ENCODE measurements at places on chromosomes 7 and 10.

DNA sequence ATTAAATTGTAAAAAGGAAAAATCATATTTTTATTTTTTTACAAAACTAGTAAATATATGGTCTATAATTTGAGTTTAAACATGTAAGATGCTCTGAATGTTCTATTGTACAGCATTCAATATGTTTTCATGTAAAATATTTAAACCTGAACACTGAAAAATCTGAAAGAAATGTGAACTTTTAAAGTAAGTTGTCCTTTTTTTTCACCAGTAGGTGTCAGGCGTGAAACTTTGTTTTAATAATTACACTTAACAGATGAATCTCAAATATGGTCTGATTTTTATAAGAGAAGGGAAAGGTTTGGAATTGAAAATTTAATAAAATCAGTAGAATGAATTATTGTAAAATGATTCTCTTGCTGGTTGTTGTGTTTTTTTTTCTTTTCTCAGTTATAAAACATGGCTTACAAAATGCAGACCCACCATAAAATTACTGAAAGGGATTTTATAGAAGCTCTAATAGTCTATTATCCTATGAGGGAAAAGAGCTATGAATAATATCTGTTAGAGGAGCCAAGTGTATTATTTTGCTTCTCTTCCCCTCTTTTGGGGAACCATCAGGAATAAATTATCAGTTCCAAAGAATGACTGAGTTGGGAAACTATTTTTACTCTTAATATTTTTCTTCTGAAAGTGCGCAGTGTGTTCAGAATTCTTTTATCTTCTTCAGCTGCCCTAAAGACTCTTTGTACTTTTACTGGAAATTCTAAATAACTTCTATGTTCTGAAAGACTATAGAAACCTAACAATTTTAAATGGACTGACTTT is 217.7 kb upstream of the FZD1 start:
- DNase-seq: no peak

DNA sequence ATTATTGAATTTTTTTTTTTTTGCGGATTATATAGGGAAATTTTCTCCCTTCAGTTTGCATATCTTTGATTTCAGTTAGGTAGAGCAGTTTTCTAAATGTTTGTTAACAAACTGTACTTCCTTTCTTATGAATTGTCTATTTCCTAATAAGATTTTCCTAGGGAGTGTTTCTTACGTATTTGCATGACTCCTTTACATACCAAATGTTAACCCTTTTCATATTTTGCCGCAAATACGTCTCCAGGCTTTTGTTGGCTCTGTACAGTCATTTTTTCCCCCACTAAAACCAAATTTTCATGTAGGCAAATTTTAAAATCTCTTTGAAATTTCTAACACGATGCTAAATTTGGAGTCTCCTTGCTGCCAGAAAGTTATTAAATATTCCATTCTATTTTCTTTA is 1.9 kb upstream of the FRAT2 start:
- DNase-seq: no peak

- DNase-seq: no peak
These were observed at the start of gene HMX3 for GRCh38 chr10:123135415-123136141. Gene HMX3, plus strand, starts transcription at chr10:123135970. Its CDS starts 81 bp downstream, at chr10:123136051.

DNA sequence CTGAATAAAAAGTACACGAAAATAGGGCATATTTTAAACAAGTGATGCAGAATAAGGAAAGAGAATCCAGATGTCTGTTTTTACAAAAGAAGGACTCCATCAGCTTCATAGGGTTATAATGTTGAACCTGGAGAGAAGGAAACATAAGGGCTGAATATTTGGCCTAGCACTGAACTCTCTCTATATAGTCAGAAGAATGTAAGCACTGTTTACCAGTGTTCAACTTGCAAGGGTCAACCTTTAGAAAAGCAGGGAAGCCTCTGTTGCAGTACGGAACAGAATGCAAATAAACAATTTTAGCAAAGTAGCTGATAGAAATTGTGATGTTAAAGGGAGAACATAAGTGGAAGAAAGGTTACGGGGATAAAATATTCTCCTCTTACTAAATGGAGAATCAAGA is 16.2 kb downstream of the CDK6 start:
- no peak for DNase-seq

- DNase-seq: no peak
These were observed 24.0 kb upstream of the RBM33 start for GRCh38 chr7:155620497-155620896.

GRCh38 chr10:118403967-118404366 is 61.8 kb upstream of the FAM204A start:
- DNase-seq: no peak

- no peak for DNase-seq
These were observed 337.4 kb downstream of the PRPF18 start for GRCh38 chr10:13924040-13924725.

DNA sequence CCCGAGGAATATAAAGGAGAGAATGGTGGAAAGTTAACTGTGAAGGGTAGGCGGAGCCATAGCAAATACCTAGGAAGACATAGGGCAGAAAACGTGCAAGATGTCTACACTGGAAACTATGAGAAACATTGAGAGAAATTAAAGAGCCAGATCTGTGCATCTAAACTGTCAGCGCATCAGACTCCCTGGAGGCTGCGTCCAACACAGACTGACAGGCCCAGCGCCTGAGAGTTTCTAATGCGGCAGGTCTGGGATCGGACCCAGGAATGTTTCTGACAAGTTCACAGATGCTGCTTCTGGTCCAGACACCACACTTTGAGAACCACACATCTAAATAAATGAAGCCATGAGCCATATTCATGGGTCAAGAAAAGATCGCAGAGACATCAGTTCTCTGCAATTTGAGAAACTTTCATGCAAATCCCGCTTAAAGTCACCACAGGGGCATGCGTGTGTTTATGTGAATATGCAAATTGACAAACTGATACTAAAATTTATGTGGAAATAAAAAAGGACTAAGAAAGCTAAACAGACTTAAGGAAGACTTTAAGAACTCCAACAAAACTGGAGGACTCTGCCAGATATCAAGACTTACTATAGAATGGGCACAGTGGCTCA is 38.8 kb downstream of the PROSER2 start:
- no peak for DNase-seq

DNA sequence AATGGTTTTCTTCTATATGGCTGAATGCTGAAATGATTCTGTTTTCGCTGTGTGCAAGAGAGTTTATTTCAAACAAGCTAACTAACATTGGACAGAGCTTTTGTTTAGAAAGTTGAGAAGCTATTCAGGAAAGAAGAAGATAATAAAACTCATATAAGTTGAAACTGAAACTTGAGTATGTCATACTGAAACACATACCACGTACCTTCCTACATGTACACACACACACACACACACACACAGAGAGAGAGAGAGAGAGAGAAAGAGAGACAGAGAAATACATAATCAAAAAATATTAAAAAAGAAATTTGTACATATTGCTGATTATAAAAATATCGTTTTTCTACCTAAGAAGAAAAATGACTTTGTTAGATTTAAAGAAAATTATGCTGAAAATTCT is 561.9 kb upstream of the KCND2 start:
- no peak for DNase-seq

DNA sequence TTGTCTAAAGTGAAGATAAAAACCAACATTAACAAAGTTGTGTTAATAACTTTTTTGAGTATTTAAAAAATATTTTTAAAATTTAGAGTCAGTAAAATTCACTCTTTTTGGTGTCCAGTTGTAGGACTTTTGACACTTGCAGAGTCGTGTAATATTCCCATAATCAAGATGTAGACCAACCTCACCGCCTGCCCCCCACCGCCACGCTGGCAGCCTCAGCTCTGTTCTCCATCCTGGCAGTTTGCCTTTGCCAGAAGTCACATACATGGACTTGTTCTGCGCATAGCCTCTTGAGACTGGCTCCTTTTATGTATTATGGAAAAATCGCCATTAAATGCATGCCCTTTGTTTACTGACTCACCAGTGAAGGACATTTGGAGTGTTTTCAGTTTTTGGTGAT is 27.3 kb upstream of the SYCE1 start:
- DNase-seq: no peak

GRCh38 chr10:119768455-119769094 is 42.7 kb downstream of the INPP5F start:
- DNase-seq: no peak

GRCh38 chr7:121012919-121013318 is 24.4 kb downstream of the CPED1 start:
- DNase-seq: no peak

DNA sequence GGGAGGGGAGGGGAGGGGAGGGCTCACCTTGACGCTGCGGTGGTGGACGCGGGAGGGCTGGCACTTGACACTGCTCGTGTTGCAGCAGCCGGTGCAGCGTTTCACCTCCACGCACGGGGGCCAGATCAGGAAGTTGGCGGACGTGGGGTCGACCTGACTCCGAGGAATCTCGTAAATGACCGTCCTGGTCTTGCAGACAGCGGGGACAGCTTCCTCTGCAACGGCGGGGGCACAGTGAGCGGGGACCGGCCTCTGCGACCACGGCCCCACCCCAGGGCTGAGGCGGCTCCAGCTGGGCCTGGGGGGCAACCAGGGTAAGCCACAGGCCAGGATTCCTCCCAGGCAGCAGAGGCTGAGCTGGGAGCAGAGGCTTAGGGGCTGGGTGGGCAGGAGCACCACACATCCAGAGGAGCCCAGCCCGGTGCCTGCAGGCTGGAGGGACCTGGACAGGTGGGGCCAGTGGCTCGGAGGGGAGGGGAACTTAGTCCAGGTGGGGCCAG is 8.8 kb downstream of the PDGFA start:
- DNase-seq: no peak

- no peak for DNase-seq
These were observed 1612.4 kb upstream of the LRRTM3 start for GRCh38 chr10:65313406-65313805.

DNA sequence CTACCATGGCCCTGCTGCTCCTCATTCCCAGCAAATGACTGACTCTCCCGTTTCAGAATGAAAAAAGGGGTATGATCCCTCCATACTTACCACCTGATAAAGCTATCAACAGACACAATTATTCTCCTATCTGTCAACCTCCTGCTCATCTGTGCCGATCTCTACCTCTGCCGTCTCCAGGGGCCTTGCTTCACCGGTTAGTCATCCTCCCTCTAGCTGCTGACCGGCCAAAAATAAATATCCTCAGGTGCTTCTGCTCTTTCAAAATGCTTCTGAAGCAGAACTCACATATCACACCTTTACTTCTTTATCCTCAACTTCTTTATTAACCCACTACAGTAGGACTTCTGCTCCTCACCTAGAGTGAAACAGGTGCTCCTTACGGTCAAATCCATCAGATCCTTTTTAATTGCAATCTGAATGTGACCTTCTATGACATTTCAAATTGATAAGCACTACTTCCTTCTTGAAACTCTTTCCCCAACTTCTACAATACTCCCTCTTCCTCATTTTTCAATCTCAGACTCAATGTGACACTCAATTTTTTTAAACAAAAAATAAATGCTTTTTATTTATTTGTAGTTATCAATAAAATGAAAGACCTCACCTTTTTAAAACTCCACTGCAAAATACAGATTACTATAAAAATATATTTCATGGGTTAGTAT is 63.2 kb downstream of the LMBR1 start:
- DNase-seq: no peak

- DNase-seq: no peak
These were observed 1168.4 kb downstream of the GATA3 start for GRCh38 chr10:9222917-9223316.

DNA sequence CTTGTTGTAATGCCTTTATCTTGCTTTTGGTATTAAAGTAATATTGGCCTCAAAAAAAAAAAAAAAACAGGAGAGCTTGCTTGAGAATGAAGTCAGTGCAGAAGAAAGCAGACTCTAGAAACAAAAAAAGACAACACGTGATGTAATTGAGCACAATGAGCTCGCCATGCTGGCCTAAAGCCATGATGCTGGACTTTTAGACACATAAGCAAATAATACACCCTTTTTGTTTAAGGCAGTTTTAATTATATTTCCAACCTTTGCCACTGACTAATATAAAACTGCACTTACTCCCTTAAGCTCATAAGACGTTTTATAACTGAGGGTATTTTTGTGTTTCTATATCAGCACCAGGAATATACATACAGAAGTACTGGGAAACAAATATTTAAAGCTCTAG is 798.3 kb downstream of the KCNMA1 start:
- DNase-seq: no peak
